ENCODE measurements at places on chromosomes 2 and 18.

GRCh38 chr2:150903461-150903860, 358.2 kb downstream of the RBM43 start:
- DNase-seq, result no peak

DNA sequence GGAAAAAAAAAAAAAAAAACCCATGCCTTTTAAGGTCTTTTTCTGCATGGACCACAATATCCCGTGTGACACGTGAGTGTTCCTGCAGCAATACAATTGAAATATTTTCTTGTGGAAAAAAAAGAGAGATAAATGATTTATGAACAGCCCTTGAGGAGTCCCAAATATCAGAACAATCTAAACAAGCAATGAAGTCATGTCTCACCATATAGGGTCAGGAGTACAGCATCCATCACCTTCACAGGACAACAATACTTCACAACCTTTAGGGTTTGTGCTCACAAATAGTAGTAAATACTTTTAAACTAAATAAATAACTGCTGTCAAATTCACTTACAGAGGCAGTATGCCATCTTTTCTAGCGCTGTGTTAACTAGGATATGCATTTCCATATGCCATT, 87.9 kb downstream of the ZEB2 start:
- no peak for DNase-seq

- DNase-seq, result no peak
These were observed 6.4 kb upstream of the FHL2 start for GRCh38 chr2:105405291-105405690.

DNA sequence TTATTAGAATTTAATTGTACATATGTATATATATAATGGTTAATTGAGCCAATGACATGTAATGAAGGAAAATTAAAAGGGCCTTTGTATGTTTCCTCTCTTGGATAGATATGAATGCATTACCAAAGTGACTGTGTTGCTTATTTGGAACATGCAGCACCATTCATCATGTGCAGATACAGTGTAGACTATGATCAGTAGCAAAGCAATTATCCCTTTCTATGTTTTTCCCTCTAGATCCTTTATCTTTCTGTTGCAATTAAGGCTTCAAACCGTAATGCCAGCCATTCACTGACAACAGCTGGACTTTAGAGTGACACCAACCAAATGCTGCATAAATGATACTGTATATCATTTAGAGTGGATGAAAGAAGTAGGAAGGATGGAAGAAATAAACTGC, 565.2 kb downstream of the NRXN1 start:
- DNase-seq, result no peak

GRCh38 chr18:68854786-68855391, 57.0 kb downstream of the CCDC102B start:
- DNase-seq, result no peak

GRCh38 chr2:18750672-18751554, 161.5 kb upstream of the NT5C1B start:
- no peak for DNase-seq

- no peak for DNase-seq
These were observed 3.8 kb downstream of the ITGB1BP1 start for GRCh38 chr2:9419541-9419940.

GRCh38 chr18:68925268-68925667, 127.4 kb downstream of the CCDC102B start:
- no peak for DNase-seq

- peak; percentile 50 for DNase-seq
These were observed 15.2 kb upstream of the DNPEP start for GRCh38 chr2:219402665-219403515.

- no peak for DNase-seq
These were observed 409.2 kb upstream of the HS6ST1 start for GRCh38 chr2:128727914-128728313.

DNA sequence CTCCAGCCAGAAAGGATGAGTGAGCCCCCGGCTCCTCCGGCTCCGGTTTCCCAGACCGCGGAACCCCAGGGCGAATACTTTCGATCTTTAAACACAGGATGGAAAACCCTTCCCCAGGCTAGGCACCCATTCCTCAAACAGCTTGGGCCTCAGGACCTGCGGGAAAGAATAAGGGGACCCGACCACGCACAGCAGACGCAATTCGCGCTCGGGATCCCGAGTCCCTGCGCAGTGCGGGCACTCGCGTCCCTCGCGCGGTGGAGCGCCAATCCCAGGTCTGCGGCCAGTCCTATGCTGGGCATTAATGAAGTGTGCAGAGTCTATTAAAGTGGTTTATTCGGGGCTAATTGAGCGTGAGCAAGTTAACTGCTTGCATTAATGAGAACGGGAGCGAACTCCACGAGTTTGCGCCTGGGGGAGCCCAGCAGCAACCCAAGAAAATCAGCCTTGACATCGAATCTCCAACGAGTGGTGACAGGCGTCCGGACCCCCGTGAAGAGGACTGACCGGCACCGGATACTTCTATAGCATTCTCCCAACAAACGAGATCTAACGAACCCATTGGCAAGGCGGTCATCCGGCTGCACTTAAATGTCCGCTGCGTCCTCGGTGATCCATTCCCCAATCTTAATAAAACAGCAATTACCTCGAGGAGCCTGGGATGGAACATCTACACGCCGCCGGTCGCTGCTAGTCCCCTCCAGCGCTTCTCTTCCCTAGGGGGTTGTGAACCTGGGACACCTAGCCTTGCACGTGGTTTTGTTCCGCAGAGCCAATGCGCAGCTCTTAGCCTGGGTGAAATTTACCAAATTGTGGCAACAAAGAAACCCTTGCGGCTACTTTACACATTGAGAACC, 1.6 kb downstream of the OSR1 start:
- no peak for DNase-seq

DNA sequence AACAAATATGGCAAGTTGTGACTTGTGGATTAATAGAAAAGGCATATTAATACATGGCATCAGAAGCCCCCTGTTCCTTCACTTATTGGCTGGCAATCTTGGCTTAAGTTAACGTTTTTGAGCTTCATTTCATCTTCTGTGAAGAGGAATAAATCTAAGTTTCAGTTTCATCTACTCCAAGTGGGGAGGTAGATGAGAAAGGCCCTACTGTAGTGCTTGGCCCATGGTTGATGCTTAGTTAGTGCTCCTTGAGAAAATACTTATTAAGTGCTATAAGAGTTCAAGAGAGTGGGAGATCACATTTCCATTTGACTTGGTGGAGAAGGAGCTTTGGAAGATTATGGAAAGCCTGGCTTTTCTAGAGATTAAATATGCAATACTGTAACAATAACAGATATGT, 244.3 kb downstream of the BABAM2 start:
- no peak for DNase-seq

DNA sequence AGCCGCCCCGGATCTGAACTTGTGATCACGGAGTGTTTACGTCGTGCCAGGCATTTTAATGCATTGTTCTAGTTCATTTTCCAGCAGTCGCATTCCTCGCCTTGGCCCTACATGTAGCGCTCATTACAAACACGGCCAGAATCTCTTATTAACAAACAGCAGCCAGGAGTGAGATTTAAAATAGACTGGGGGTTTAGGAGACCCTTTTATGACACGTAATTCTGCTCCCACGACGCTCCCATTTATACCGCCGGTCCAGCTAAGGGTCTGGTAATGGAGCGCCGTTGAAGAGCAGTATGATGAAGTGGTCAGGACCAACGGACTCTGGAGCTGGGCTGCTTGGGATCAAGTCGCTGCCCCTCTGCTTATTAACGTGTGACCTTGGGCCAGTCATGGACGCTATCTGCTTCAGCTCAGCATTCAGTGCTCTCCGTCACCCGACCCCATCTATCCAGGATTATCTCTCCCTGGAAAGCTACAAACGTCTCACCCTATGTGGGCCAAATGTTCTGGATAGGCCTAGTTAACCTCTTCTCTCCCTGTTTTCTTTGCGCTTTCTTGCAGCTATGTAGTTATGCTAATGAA, 745 bp downstream of the MSH2 start:
- no peak for DNase-seq

DNA sequence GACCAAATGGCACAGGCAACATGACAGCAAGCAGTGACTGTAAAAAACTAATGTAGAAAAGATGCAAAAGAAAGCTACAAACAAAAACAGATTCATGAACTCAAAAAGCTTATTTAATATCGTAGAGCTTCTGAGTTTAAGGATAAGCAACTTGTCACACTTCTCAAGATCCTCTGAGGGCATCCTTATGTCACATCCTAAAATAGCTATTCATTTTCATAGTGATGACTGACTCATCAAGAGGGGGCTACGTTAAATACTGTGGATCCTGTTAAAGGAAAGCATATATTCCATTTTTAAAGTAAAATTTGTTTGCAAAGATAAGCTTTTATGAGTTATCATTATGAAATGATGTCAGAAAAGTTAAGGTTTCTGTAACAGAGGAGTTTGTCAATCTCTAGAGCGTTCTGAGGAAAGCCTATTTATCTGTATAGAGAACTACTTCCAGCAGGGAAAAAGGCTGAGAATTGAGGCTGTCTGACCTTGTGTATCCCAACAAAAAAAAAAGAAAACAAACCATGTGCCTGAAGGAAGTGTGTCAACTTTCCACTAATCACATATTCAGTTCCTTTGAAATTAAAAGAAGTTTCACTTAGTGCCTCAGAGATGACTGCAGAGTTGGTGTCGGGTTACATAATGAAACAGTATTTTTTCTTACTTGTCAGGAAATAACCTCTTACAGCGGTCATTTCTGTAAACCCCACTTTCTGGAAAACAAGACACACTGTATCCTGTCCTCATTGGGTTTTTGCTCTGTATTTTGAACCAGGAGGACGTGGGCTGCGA, 115.5 kb downstream of the ESCO1 start:
- DNase-seq, result no peak

GRCh38 chr2:69828938-69829255, 563 bp upstream of the GMCL1 start:
- no peak for DNase-seq

DNA sequence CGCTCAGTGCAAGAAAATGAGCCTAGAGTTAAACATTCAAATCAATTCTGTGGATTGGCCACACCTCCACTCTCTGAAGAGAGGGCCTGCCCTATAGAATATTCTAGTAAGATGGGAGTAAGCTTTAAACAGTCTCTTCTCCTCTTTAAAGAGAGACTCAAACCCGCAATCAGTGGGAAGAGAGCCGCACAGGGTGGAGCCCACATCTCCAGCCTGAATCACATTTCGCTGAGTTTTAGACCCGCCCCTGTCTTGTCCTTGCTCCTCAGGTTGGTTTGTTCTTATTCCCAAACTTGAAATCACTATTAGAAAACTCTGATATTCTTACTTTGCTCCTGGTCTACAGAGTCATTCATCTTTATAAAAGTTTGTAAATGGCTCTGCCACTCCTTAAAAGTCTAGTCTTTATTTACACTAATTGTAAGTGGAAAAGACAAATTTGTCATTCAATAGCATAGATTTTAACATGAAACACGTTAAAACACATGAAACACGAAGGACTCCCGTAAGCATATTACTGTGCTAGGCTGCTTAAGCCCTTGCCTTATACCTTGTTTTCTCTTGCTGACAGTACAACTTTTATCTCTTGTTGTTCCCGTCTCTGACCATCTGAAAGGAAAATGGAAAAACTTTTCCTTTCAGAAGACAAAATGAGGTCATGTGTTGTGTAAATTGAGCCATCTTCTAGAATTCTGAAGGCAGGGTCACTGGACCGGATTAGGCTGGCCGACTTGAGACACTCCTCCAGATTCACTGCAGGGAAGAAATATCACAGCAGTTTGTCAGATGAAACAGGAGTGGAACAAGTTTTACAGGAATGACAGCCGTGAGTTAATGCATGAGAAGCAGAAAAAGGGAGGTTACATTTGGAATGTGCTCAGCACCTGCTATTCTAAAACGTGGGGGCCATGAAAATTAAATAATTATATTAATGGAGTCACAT, 5.6 kb downstream of the DSC1 start:
- DNase-seq, result no peak

DNA sequence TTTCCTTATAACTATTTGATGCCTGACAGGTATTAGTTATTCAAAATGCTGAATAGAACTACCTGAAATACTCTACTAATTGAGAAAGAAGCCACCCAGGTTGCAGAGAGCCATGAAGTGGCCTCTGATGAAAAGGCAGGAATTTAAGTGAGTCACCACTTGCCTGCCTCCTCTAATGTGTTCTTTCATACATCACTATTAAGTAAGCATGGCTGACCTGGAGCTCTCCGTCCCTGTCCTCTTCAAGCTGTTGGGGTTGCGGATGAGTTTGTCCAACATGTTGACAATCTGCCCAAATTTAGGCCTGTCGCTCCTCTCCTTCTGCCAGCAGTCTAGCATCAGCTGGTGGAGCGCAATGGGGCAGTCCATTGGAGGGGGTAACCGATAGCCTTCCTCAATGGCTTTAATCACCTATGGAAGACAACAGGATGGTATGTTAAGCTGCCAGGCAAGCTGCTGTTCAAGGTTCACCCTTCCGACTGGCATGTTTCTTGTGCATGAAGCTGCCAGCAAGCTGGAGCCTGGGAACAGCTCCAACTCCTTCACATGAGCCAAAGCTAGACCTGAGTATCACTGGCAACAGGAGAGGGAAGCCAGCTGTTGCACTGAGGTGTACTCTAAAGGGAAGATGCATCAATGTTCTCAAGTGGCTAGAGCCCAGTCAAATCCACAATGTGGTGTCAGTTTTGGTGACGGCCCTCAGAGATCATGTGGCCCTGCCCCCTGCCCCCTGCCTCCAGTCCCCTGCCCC, 142.2 kb downstream of the EPHA4 start:
- no peak for DNase-seq
